NCI-H1105 (cell line): ENCODE measurements at places on chromosomes 5 and 9.

DNA sequence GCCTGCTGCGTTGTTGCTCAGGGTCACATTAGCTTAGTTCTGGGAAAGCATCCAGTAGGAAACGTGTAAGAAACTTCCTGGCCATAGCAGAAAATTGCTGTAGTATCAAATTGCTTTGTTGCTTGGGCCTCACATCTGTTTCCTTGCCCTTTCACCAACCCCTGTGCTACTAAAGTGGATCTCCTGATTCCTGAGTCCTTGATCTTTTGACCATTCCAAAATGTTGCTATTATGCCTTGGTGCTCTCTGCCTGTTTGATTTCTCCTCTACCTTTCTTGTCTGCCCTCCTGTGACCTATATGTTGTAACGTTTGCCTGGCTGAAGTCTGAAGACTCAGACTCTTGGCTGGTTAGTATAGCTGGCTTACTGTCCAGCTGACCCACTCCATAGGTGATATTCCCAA is 350.5 kb downstream of the ADGRV1 start:
- no peak for DNase-seq

- DNase-seq: no peak
These were observed 7.7 kb downstream of the AOPEP start for GRCh38 chr9:94734054-94734754.

DNA sequence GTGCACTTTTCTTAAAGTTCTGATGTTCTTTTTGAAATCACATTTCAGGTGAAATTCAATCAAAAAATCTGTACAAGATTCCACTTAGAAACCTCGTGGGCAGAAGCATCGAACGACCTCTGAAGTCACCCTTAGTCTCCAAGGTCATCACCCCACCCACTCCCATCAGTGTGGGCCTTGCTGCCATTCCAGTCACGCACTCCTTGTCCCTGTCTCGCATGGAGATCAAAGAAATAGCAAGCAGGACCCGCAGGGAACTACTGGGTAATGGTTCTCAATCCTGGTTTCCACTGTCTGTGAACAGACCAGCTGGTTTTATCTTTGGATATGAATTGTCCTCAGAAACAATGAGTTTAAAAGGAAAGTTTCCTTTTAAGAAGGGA is 8.1 kb upstream of the SLC2A8 start:
- no peak for DNase-seq

- peak; percentile 63 for DNase-seq
These were observed 260.7 kb downstream of the NR3C1 start for GRCh38 chr5:143142596-143143435.

DNA sequence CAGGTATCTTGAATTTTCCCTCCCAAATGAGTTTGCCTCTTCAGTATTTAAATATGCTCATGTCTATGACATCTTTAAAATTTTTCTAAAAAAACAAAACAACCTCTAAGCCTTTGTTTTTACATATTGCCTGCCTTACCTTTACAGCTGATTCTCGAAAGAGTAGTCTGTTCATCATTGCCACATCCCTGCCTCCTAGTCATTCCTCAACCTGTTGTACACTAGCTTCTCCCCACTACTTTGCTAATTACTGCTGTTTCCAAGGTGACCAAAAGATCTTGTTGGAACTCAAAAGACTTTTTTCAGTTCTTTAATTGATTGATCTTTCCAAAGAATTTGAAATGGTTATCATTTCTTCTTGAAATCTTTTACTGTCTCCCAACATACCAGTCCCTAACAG is 1.9 kb upstream of the NADK2 start:
- DNase-seq: no peak

DNA sequence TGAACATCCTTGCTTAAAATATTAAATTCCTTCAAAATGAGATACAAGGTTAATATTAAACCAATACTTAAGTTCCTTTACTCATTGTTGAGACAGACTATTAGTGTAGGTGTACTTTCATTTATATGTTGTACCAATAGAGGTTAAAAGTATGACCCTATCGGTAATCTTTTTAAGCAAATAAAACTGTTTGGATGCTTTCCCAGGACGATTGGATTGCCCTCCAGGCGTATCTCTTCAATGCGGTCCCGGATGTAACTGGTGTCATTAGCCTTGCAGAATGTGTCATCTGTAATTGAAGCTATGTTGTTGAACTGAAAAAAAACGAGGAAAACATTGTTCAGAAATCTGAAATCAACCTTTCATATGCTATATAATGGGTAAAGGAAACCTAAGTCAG is 18.9 kb downstream of the OGN start:
- DNase-seq: no peak

GRCh38 chr9:7676609-7677156 is 122.9 kb downstream of the DMAC1 start:
- DNase-seq: no peak

- peak; percentile 39 for DNase-seq
These were observed 290.6 kb upstream of the IRX4 start for GRCh38 chr5:2173151-2173834.

DNA sequence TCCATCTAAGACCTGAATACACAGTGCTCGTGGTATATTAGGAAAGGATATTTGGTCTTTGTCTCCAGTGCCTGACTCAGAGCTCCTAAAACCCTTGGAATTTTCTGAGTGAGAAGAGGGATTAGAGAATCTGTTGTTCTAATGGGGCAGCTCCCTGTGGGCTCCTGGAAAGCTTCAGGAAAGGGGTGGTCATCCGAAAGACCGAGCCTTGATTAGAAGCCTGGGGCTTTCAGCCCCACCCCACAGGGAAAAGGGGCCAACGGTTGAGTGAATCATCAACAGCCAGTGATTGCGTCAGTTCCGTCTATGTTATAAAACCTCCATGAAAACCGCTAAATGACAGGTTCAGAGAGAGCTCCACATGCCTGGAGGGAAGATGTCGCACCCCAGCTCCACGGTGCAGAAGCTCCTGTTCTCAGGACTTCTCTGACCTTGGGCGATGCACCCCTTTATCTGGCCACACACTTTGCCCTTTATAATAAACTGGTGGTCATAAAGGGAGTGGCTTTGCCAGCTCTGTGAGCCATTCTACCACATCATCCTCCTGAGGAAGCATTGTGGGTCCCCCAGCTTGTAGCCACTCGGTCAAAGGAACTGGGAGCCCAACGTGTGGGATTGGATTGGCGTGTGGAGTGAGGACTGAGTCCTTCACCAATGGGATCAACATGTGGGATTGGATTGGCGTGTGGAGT is 71.0 kb upstream of the ICE1 start:
- no peak for DNase-seq

DNA sequence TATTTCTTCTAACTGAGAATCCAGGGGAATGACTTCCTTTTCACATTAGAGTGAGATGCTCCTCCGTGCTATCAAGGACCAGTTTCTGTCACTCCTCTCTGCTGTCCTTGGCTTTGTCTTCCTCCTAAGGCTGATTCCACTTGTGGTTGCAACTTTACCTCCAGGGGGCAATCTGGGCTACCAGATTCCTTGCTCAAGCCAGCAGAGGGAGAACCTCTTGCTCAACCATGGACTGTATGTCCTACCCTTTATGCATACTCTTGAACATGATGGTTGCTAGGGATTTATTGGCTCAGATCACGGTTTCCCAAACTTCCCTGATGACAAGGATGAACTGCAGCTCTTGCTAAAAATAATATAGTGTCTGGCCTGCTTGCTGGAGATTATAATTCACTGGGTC is 24.0 kb downstream of the NNT start:
- no peak for DNase-seq

DNA sequence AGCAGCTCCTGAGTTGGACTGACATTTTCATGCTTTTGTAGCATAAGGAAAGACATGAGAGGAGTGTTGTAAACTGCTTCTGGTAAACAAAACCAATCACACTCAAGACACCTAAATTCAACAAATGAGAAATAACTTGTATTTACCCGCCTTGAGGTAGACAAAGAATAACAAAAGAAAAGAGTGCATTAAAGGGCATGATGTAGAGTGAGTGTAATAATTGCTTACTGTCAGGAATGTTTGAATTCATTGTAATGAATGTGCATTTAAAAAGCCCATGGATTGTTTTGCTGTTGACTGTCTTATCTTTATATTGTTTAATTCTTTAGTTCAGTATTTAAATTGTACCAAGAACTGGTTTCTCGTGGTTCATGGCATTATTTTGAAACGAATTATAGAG is 61.8 kb downstream of the KDM4C start:
- DNase-seq: no peak

DNA sequence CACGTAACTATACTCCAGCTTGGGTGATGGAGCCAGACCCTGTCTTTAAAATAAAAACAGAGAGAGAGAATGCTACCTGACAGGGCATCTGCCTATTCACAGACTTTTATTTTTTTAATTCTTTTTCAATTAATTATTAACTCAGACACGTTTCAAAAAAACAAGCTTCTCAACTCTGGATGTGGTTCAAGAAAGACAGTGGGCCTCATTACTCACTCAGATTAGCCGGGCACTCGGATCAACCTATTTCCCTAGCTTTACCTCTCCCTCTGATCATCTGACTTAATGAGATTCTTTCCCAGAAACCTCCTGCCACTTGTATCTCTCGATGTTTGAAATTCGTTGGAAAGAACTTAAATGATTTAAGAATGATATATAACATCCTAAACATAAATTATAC is 134.1 kb downstream of the TRPM6 start:
- no peak for DNase-seq
